ENCODE measurements at places on chromosomes 4 and X.

GRCh38 chrX:43975796-43976195 lies 2.6 kb upstream of the NDP start:
- no peak for DNase-seq

GRCh38 chrX:120769576-120770341 lies 105.9 kb downstream of the CT47B1 start:
- DNase-seq: no peak

GRCh38 chrX:10358958-10359357 lies 202.2 kb downstream of the CLCN4 start:
- DNase-seq: no peak

GRCh38 chr4:110020139-110020538 lies 107.5 kb downstream of the EGF start:
- no peak for DNase-seq

- DNase-seq: no peak
These were observed 311.2 kb upstream of the GATB start for GRCh38 chr4:152072001-152072485.

DNA sequence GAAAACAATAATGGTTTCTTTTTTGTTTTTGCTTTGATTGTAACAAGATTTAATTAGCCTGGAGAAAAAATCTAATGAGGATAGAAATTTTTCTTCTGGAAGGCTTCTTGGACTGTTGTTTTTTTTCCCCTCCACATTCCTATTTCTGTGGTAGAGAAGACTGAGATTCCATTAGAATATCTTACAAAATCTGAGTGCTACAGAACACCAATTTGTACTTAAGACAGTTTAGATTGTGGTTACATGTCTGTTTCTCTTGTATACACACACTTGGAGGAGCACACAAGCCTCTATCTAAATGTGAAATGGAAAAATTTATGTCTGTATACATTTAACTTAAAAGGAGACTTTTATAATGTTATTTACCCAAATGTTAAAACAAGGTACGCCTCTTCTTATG lies 176.9 kb upstream of the ARSJ start:
- DNase-seq: no peak

- no peak for DNase-seq
These were observed 15.4 kb upstream of the NFXL1 start for GRCh38 chr4:47929682-47930201.

DNA sequence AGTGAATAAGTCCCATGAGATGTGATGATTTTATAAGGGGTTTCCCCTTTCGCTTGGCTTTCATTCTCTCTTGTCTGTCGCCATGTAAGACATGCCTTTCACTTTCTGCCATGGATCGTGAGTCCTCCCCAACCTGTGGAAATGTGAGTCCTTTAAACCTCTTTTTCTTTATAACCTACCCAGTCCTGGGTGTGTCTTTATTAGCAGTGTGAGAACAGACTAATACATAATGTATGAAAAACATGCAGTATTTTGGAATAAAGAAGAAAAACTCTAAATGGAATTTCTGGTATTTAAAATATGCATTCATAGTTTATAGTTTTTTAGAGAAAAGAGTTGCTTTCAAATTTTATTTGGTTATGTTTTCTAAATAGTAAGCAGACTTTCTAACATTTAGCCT lies 360.7 kb downstream of the PCDH7 start:
- no peak for DNase-seq

GRCh38 chrX:10893976-10894375 lies 217.2 kb upstream of the HCCS start:
- no peak for DNase-seq

DNA sequence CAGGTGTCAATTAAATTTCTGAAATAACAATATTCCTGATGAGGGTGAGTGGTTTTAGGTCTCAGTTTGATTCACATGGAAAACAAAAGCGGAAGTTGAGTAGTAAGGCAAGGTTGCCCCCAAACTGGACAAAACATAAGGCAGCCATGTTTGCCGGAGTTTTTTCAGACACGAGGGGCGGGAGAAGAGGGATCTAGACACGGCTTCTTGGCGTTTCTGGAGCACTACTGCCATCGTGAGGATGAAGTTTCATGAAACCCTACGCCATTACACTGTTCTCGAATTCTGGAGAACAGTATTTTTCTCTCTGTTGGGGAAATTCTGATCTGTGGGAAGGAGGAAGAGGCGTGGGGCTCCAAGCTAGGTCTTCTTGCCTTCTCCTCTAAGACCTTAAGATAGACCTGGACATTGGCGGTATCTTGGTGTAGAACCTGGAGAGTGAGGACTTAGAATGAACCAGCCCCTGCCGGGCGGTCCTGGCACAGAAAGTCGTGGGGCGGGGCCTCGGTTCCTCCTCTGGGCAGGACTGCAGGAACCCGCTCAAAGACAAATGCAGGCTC lies 160.3 kb downstream of the OR13H1 start:
- DNase-seq: no peak

DNA sequence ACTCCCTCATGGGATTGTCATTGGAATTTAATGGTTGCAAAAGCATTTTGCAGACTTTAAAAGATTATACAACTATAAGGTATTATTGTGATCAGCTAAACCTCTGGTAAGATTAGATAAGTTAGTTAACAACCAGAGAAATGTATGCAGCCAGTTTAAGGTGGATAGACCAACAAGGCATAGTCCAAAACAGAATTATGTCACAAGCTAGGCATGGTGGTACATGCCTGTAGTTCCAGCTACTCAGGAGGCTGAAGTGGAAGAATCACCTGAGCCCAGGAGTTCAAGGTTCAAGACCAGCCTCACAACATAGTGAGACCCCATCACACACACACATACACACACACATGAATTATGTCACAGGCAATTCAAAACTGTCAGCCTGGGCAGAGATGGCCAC lies 54.7 kb upstream of the KLHL13 start:
- no peak for DNase-seq

DNA sequence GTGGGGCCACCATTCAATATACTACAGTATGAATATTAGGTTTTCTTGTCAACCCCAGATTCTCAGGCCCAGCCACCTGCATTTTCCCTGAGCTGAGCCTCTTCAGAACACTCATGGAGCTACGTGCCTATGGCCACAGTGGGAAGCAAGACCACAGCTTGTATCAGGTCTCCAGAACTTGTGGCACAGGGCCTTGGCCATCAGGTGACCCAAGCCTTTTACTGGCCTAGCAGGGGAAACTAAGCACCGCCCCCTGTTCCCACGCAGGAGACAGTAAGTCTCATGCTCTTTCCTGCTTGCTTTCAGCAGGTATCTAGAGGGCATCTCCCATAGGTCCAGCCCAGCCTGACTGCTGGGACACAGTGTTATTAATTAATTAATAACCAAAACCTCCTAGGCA lies 138.4 kb upstream of the MAMLD1 start:
- DNase-seq: no peak

DNA sequence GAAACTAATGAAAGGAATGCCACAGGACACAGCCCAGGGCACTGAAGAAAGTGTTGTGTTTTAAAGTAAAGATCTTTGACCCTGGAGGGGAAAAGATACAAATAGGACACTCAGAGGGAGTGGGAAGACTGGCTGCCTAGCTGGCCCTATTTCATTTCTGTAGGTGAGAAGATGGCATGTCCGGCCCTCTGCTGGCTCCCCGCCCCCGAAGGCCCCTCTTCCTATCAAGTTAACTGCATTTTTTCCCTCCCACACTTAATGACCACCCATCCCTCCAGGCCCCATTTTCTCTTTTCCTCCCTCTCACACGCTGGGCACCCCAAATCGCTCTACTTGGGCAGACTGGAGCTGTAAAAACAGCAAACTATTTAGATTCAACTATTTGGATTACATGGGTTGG lies 5.5 kb upstream of the TRIM75 start:
- no peak for DNase-seq

DNA sequence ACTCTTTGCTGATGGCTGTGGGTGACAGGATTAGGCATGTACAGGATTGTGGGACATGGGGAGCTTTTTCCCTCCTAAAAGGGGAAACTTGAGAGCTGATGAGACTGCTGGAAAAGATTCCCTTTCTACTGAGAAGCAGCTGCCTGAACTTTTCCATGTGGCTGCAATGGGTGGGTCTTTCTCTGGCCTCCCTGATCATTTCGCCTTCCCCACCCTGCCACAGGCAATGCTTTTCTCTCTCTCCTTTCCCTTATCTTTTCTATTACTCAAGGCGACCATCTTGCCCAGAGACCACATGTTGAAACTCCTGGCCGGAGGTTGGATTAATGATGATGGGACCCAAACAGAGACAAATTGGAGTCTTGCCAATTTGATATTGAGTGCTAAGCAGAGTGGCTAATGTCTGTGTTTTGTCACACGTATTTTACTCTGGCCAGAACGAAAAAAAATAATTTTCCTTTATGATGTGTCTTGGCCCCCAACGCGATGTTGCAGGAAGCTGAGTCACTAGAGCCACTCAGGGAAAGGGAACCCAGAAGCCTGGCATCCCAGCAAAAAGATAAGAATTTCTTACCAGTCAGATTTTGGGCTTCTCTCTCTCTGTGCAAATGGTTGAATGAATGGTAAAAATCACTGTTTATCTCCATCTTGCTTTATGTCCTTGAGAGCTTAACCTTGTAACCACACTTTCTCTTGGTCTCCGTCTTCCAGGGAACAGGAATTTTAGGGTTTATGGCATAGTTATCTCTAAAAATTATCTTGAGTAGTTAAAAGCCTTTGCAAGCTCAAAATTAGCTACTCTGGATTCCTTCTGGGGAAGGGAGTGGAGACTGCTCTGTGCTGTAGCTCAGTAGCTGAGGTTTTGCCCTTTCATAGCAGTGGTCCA lies 19.4 kb upstream of the ATP8A1 start:
- DNase-seq: no peak

GRCh38 chrX:140723121-140723715 lies 13.7 kb downstream of the LINC00632 start:
- no peak for DNase-seq

DNA sequence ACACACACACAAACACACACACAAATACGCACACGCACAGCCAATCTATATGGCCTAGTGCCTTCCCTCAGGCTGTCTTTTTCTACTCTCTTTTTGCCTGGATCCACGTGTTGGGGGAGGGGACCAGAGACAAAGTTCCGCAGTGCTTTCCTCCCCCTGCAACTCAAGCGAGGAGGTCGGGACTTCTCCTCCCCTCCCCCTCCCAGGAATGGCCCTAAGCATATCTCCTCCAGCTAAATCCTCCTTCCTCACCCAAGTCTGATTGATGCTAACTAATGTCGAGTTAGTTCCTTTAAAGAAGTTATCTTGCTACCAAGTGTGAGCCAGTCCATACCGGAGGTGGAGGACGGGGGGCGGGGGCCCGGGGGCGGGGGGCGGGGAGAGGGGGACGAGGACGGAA lies 141.2 kb upstream of the ZIC3 start:
- no peak for DNase-seq

DNA sequence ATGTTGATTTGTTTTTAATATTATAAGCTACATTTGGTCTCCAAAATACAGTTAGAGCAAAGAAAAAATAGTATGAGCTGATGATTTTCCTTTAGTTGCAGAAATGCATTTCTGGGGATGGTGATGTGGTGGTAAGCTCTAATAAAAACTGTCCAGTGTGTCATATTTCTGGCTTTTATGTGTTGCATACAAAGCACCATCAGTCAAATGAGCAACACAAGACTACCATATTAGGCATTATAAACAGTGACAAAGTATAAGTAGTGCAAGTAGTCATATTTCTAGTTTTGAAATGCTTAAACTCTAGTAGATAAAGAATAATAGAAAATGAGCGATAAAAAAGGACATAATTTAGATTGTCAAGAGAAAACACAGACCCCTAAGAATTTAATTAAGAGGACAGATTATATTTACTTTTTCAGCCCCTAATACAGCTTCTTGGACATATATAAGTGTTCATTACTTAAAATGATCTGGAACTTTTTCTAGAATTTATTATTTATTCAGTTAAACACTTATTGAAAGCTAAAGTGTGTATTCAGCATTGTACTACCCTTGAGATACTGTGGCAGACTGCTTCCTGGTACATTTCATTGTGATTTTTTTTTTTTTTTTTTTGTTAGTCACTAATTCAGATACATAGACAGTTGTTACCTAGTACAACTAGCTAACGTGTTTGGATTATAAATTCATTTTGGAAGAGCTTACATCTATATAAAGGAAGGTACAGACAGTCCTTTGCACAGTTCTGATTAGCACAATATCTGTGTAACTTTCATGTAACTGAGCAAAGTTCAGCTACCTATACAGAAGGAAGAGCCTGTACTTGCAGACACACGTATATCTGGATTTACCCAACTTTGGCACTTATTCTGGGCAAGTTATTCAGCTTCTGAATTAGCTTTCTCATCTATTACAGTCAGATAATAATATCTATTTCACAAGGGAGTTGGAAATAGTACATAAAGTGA lies 22.3 kb downstream of the RAP1GDS1 start:
- DNase-seq: no peak

- no peak for DNase-seq
These were observed 175.5 kb downstream of the CAMK2D start for GRCh38 chr4:113586072-113586471.

DNA sequence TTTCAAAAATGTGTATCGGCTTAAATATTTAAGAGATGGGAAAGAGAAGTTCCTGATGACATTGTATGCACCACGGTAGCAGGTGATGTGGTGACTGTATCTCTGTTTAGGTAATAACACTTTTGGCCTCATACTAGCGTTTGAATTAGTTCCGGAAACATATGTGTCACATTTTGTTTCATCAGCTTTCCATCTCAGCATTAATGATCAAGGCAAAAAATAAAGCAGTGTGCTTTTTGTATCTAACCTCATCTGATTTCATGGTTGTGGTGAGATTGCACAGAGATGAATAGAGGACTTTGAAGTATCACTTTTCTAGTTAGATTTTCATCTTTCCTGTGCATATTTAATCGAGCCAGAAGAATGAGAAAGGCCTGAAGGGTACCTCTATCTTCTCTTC lies 206.4 kb upstream of the SPRY1 start:
- DNase-seq: no peak

GRCh38 chr4:187333151-187333550 lies 609.5 kb upstream of the FAT1 start:
- no peak for DNase-seq

- DNase-seq: no peak
These were observed 130.6 kb upstream of the STX18 start for GRCh38 chr4:4672402-4672801.

DNA sequence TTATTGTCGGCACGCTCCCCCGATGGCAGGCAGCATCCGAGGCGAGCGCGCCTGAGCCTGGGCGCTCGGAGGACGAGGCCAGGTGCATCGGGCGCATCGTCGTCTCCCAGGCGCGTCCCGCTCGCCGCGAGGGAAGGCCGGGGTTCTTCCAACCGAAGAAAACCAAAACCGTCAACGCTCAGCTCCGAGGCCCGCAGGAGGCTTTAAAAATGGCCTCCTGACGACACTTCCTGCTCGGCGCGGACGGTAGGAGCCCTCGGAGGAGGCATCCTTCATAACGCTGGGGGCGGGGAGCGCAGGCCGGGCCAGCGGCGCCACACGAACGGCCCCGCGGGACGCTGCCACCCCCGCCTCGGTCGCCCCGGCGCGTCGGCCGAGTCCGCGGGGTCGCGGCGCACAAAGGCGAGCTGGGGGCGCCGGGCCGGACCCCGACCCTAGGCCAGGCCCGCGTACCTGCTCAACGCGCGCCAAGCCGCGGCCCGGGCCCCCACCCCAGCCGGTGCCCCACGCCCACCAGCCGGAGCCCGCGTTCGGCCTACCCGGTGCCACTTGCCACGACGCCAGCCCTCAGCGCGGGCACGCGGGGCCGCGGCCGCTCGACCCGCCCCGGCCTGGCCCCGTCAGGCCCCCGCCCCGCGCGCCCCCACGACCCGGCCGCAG lies 501 bp downstream of the ZNF518B start:
- peak; percentile 40 for DNase-seq

All from activated CD8-positive, alpha-beta memory T cell treated with anti-CD3 and anti-CD28 coated beads for 4 hours (primary cell).